ENCODE measurements at places on chromosomes 1 and 21. TPM values are rescaled to one million over a fixed set of nuclear protein-coding genes. Genes with fewer than 3 reads are reported as not detected.

TMEM200B gene
- 9.3 TPM for total RNA-seq

STYXL2 gene
- total RNA-seq = not detected

MYOC gene
- total RNA-seq = not detected

- H3K27me3 ChIP-seq = no peaks in the 10 kb centered on the region
- H3K4me3 ChIP-seq = no peak overlapping the region
These were observed 685.0 kb downstream of the MATN1 start for GRCh38 chr1:30038134-30039025.

ZFP69 gene
- not detected for total RNA-seq

DNA sequence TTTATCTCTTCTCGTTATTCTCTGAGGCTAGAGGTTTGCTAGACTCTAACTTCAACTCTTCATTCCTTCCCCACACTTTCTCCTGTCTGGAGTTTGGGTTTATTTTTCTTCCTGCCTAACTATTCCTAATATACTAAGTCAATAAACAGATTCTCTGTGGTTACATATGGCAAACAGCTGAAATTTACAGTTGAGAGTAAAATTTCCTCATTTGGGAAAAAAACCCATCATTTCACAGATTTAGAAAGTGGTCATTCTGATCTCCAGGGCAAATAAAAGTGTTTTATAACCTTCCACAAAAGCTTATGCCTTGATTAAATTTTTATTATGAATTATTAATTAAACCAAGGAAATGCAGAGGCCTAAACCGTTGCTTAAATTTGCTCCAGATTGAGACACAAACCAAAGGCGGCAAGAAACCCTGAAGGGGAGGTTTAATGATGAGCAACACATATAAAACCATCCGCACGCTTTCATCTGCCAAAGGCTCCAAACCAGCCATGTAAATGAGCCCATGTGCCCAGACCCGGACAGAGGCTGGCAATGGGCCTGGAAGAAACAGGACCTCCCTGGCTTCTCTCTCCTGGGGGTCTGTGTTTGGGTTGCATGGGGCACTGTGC is 201.7 kb upstream of the LMO4 start:
- no peak overlapping the region for H3K27ac ChIP-seq
- no peaks in the 10 kb centered on the region for H3K36me3 ChIP-seq
- no peaks in the 10 kb centered on the region for H3K4me1 ChIP-seq
- no peak overlapping the region for H3K4me3 ChIP-seq
- no peaks in the 10 kb centered on the region for H3K27me3 ChIP-seq
- DNase-seq = no peak

SLC1A7 gene
- 0.23 TPM for total RNA-seq

Data from PC-3 (cell line).